ENCODE measurements at places on chromosomes 6 and 20.

DNA sequence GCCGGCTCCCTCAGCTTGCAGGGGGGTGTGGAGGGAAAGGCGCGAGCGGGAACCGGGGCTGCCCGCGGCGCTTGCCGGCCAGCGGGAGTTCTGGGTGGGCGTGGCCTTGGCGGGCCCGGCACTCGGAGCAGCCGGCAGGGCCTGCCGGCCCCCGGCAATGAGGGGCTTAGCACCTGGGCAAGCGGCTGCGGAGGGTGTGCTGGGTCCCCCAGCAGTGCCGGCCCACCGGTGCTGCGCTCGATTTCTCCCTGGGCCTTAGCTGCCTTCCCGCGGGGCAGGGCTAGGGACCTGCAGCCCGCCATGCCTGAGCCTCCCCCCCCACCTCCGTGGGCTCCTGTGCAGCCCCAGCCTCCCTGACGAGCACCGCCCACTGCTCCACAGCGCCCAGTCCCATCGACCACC is 514.5 kb upstream of the GJE1 start:
- DNase-seq = no peak

DNA sequence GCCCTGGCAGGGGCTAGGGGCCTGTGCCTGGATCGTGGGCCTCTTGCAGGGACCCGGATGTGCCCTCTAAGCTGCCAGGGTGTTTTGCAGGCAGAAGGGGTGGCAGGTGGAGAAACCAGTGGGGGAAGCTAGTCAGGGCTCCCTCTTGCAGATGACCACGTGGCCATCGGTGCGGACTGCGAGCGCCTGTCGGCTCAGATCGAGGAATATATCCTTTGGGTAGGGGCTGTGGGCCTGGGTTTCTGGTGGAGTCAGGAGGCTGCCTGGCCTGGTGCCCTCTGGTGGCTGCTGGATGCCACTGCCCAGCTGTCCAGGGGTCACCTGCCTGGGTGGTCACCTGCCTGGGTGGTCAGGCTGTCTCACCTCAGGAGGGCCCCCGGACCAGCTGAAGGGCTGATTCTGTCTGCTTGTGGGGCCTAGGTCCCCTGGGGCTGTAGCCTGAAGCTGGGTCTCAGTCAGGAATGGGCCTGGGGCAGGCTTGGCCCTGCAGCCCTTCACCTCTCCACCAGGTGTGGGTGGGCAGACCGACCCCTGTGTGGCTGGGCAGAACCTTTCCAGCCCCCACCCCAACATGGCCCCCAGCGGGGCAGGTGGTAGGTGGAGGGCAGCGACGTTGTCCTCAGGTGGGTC is 6.7 kb downstream of the TCEA2 start:
- no peak for DNase-seq

- DNase-seq = no peak
These were observed 48.7 kb upstream of the SAMD5 start for GRCh38 chr6:147459780-147460179.

- DNase-seq = no peak
These were observed 731.5 kb upstream of the MARCKS start for GRCh38 chr6:113125626-113126025.

DNA sequence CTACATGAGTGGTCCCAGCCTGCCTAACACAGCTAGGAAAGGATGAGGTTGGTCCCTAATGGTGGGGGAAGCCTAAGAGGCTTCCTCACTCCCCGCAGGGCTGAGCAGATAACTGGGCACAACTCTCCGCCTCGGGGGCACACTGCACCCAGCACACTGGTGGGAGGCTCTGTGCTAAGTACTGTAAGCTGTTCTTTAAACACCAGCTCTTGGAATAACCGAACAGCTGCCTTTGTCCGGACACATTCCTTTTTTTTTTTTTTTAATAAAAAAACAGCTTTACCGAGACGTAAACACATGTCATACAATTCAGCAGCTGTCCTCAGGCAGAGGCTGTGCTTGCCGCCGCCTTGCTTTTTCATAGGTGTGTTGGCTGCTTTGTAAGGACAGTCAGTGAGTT is 6.9 kb downstream of the PSMG4 start:
- DNase-seq = no peak

GRCh38 chr6:108733706-108734265 is 114.4 kb upstream of the ARMC2 start:
- no peak for DNase-seq

DNA sequence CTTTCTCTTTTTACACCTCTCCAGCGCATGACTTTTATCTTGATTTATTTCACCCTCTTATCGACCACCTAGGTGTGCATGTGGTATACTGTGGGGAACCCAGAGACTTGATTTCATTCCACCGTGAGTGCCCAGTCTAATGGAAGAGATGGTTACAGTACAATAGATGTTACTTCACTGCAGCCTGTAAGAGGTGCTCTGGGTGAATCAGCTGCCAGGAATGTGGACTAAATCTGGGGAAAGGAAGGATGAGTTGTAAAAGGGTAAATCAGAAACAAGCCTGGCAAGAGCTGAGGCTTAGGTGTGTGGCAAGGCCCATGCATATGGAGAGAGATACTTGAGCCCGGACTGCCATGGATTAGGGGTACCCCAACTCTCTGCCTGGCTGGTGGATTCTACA is 7.4 kb downstream of the STK35 start:
- DNase-seq = no peak

GRCh38 chr6:158408552-158409130 is 96.4 kb downstream of the TULP4 start:
- DNase-seq = no peak

- no peak for DNase-seq
These were observed 83.9 kb downstream of the CD109 start for GRCh38 chr6:73779943-73780342.

All from SIG-M5 (cell line).